ENCODE measurements at places on chromosomes 1 and 21.

DNA sequence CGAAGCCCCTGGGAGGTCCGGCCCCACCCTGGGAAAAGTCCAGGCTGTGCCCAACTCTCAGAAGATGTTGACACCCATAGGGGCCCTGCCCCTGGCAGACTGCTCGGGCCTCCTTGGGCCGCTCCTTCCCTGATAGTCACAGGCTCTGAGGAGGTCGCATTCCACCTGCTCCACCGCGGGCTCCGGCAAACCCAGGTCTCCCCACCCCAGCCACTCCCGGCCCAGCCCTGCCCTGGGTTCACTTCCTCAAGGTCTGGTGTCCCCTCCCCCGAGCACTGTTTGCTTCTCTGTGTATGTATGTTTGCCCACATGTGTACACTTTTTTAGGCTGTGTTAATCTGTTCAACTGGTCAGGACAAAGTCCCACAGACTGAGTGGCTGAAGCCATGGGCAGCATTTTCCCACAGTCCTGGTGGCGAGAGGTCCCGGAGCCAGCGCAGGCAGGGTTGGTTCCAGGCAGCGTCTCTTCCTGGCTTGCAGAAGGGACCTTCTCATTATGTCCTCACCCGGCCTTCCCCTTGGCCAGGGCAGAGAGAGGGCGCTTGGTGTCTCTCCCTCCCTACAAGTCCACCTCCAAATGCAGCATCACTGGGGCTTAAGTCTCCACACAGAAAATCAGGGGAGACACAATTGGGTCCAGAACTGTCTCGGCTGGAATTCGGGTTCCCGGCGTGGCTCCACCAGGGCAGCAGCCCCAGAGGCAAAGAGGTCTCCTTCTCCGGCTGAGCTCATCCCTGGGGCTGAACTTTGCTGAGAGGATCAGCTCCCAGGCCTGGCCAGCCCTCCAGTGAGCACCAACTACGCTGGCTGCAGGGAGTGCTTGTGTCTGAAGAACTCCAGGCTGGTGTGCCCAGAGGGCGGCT is 10.5 kb upstream of the PRXL2B start:
- DNase-seq: no peak

DNA sequence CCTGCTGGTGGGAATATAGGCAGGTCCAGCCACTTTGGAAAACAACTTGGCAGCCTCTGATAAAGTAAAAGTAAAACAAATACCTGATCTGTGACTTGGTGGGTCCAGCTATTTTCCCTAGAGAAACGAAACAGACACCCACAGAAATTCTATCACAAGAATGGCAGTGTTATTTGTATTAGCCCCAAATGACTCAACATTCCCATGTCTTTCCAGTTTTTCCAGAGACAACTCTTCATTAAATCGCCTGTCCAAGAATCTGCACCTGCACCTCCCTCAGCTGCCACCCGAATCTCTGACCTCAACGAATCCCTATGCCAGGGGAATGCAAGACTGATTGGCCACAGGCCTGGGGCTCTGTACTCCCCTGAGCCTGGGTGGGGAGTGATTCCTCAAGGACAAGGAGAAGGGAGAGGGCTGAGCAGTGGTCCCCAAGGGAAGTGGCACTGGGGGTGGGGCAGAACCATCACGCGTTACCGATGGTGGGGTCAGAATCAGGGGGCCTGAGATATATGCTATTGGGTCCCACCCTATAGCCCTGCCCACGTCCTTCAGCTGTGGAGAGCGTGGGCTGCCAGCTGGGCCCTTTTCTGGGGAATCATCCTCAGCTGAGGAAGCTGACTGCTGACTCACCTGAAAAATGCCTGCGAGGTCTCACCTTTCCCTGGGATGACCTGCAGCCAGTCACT is 553.0 kb downstream of the PTPRU start:
- DNase-seq: no peak

- no peak for DNase-seq
Observed at GRCh38 chr1:63620671-63621070, 27.5 kb downstream of the PGM1 start.

DNA sequence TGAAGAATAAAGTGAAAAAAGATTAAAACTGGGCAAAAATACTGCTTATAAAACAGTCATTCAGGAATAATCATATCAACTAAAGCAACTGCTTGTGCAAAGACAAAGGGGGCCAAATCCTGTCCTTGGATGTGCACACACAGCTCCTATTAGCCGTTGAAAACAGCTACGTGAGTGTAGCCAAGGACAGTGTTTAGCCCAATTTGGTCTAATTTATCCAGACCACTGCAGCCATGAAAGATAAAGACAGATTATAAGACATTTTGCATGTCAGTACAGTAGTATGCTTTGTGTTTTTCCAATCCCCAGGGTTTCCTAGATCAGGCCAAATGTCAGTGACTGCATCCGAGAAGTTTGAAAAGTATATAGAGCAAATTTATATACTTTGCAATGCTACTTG is 146.3 kb upstream of the PKN2 start:
- DNase-seq: no peak

DNA sequence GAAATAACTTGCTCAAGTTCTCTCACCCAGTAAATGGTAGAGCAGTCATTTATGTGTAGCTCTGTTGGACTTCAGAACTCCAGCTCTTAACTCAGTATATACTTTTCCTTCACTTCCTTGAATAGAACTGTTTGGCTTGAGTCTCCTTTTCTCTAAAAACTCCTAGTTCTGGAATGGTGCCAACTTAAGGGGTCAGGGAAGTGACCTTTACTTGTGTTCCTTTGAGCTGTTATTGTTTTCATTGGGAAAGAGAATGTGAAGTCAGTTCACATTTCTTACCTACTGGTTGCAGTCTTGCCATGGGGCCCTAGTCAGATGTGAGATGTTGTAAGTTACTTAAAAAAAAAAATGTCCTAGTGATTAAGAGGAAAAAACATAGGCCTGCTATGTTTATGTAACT is 77.0 kb upstream of the MACF1 start:
- no peak for DNase-seq

- no peak for DNase-seq
Observed at GRCh38 chr21:33255404-33255803, 10.8 kb upstream of the IL10RB start.

DNA sequence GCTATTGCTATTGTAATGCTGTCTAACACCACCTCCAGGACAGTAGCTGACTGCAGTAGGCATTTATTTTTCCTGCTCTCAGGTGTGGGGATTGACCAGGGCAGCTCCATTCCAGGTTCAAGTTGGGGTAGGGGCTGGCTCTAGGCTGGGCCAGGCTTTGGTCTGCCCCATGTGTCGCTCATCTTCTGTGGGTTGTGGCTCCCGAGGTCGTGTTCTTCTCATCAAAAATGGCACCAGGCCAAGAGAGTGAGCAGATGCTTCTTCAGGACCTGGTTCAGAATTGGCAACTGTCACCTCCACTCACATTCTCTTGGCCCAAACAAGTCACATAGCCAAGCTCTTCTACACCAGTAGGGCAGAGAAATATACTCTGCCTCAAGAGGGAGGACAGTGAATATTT is 133.7 kb downstream of the PTPRU start:
- no peak for DNase-seq

DNA sequence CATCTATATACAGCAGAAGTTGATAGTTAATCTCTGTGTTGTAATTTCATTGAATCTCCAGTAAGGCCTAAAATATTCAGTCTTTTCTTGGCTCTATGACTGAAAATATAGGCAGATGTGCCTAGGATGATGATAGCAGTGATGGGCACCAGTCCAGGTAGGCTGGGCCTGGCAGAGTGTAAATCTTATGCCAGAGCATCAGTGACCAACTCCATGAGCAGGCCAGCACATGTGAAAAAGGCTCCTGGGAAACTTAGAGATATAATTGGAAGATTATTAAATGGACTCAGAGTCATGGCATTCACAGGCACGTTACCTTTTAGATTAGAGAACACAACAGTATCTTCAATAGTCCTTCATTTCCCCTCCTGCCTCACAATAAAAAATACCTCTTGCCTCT is 20.7 kb upstream of the CYYR1 start:
- no peak for DNase-seq

DNA sequence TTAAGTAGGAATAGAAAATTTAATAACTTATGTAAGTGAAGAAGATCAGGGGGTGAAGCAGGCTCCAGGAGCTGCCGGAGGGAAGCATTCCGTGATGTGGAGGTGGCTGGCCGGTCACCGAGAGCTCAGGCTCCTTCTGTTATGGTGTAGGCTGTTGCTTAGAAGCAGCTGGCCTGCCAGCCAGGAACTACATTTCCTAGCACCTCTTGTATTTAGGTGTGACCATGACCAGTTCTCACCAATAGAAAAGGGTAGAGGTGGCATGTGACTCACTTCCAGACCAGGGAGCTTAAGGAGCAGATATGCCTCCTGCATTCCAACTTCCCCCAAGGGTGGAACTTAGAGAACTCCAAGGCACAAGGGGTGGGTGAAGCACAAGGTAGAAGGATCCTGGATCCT is 120.7 kb downstream of the ACTL8 start:
- DNase-seq: no peak

DNA sequence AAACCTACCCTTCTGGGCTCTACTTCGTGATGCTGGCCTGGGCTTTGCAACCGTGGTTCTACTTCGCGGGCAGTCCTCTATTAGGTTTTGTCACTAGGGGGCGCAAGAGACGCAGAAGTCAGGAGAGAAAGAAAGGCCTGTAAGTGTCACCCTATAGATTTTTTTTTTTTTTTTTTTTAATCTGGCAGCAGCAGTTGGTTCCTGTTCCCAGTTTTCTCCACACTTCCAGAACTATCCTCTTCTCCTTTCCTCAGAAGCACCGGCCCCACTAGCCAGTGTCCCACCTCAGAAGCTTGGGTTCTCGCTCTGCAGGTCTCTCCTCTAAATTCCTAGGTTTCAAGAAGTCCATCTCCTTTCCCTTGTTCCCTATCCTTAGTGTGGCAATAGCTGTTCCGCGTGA is 9.1 kb upstream of the LCE2D start:
- peak; percentile 28 for DNase-seq

DNA sequence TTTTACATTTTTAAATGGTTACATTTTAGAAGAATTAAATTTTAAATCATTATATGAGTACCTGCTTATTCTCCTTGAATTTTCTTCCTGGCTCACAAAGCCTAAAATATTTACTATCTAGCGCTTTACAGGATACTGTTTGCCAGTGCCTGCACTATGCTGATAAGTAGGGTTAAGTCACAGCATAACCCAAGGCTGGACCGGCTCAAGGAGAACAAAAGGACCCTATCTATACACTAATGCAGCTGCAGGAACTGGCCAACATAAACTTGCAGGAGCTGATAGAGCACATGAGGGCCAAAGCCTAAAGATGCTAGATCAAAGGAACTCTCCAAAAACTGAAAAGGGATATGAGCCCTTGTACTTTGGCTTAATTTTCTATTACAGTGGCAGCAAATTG is 1086.9 kb upstream of the TMPRSS15 start:
- DNase-seq: no peak

GRCh38 chr1:116075990-116076389 is 35.2 kb upstream of the MAB21L3 start:
- DNase-seq: no peak

DNA sequence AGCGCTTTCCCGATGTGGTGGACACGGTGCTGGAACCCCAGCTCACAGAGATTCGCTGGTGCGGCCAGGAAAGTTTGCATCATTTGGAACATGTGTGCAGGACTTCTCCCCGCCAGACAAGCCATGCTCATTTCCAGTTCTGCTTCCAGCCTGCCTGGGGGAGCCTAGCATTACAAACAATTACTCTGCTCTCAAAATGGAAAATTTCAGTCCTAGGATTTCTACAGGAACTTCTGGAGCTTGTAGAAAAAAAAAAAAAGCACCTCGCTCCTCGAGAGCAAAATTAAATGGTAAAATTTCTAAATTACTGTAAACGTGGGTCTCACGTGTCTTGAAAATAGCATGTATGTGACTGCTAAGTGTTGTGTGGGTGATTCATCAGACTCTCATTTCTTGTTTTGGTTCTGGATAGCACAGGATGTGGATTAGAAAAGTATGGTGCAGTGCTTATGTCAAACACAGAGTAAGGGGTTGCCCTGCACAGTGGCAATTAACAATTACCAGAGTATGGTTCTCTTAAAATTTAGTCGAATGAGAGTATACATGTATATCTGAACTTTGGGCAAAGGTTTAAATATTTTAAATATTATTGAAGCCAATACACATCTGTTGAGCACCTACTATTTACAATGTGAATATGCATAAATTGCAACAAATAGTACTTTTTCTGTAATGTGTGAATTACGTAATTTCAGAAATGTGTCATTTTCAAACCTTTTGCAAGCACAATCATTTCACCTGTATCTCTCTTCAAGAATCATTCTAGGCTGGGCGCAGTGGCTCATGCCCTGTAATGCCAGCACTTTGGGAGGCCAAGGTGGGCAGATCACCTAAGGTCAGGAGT is 61.8 kb upstream of the PTGFRN start:
- DNase-seq: no peak

GRCh38 chr1:118535901-118536300 is 350.9 kb upstream of the SPAG17 start:
- no peak for DNase-seq

DNA sequence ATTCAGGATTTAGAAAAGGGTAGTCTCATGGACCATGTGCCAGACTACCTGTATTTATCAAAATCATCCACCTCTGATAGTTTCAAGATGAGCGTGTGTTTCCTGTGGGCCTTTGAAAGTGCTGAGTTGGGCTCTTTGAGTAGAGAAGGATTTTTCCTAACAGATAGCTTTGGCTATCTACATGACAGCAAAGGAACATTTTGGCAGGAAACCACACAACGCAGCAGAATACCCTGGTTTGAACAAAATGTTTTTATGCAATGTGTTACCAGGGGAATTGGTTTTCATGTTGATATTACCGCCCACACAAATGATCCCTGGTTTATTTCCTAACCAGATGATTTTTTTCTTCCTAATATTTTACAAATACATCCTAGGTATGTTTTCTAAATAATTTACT is 431.4 kb downstream of the NEGR1 start:
- no peak for DNase-seq

DNA sequence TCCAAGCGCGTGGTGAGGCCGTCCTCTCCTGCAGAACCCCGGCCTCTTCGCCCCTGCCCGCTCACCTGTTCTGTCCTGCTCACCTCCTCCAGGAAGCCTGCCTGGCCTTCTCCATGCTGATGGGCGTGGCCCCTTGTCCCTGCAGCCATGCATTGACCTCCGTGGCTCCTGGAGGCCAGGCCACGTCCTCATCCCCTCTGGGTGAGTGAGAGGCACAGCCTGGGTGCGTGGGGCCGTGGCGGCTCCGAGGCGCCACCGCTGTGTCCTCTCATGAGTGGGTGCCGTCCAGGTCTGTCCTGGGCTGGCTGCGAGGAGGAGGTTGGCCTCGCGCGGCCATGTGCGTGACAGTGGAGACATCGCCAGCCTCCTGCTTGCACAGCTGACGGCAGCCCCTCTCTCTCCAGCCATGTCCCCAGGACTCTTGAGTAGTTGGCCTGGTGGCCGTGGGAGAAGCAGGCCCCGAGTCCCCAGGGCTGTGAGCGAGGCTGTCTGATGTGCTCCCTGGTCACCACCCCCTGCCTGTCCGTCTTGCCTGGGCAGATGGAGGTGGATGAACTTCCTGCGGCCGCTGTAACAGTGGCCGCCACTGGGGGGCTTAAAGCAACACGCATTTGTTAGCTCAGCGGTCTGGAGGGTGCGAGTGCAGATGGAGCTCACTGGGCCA is 58.1 kb downstream of the PRKCZ start:
- no peak for DNase-seq

DNA sequence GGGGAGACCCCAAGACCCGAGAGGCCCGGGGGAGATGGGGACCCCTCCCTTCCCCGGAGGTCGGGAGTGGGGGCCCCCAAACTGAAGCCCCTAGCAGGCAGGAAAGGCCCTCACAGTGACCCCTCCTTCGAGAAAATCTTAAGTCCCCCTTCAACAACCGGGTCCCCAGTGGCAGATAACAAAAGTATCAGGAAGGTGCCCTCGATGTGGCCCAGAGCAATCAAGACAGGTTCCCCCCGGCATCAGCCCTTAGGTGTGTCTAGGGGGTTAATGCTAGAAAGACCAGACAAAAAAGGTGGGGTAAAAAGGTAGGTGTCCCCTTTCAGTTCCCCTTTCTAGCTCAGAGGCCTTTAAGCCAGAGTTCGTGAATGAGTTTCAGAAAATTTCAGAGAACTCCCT is 282 bp upstream of the ECE1 start:
- DNase-seq: no peak

Data from activated CD4-positive, alpha-beta T cell treated with anti-CD3 and anti-CD28 coated beads for 24 hours (primary cell).